ENCODE measurements at places on chromosomes 11 and 22.

DNA sequence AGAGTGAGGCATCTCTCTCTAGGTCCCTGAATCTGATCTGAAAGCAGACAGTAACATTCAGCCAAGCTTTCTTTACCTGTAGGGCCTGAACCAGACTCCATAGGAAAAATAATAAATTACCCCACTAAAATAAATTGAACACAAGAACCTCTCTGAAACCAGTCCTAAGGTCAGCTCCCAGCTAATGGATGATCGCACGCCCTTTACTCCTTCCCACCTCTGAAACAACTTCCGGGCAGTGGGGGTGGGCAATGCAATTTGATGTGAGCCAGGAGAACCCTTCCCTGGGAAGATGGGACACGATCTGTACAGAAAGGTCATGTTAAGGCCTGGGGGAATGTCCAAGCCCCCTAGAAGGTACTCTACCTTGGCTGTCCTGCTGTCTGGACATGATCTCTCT, 71.2 kb downstream of the MICAL3 start:
- DNase-seq, result no peak

DNA sequence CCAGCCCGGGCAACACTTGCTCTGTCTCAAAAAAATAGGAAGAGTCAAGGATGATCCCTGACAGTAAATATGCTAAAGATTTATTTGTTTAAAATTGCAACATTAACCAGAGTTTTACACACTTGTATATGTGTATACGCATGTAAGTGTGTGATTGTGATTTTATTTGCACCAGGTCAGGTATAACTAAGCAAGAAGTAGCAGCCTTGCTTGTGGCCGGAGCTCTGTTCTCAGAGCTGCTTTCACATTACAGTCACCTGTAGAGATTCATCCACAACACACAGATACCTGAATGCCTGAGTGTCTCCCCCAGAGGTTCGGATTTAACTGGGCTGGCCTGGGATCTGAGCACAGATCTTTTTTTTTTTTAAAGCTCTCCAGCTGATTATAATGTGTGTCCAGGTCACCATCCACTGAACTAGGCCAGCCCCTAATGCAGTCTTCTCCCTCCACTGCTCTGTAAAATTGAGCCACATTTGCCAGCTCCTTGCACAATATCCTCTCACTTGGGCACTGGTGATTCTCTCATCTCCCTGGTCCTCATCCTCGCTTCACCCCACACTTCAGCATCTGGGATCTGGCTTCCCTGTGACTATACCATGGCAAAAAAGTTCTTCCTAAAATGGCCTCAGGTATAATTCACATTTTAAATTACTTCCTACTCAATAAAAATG, 48.3 kb downstream of the LIF start:
- DNase-seq, result no peak

GRCh38 chr11:103939694-103940093, 96.7 kb upstream of the DDI1 start:
- no peak for DNase-seq

- no peak for DNase-seq
Observed at GRCh38 chr11:110564676-110565356, 135.1 kb downstream of the FDX1 start.

GRCh38 chr22:47623763-47624148, 861.3 kb downstream of the TBC1D22A start:
- no peak for DNase-seq

DNA sequence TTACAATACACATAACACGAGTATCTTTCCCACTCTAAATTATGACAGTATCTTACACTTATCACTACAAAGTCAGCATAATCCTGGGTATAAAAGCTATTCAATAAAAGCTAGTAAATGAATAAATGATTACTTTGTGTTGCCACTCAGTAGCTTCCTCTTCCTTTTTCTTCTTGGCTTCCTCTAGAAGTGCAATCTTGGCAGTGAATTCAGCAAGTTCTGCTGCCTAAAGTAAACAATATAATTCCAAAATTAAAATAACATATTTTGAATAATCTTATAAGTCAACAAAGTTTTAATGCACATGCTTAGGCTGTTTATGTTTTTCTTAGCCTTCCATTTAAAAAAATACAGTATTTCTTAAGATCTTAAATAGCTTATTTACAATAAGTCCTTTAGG, 60.4 kb downstream of the RDX start:
- no peak for DNase-seq

DNA sequence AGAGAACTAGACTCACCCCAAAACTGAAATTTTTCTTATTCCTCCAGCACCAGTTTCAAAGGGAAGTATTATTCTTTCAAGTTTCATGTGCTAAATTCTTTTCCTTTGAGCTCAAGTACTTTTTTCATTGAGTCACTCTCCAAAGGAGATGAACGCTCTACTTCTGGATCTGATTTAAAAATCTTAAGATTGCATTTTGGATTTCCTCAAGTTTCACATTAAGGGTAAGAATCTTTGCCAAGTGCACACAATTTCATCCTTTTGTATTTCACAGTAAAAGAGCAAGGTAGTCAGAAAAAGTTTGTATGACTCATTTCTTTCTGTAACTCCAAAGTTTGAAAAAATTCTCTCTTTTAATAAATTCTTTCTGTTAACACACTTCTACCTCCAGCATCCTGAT, 435.5 kb downstream of the RAB38 start:
- DNase-seq, result no peak

DNA sequence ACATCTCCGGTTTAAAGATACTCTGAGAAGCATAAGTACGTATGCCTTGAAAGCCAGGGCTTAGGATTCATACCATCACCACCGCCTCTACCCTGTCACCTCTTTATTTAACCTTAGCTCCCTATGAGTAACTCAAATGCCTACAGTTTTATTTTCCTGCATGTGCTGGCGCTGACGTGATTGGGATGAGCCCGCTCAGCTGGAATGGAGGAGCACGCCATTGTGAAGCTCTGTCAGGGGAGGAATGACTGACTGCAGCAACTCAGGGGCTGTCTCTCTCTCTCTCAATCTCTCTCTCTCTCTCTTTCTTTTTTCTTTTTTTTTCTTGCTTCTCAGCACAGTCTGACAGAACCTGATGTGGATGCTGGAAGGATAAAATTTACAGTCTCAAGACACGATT, 12.4 kb downstream of the CAVIN3 start:
- DNase-seq, result no peak

DNA sequence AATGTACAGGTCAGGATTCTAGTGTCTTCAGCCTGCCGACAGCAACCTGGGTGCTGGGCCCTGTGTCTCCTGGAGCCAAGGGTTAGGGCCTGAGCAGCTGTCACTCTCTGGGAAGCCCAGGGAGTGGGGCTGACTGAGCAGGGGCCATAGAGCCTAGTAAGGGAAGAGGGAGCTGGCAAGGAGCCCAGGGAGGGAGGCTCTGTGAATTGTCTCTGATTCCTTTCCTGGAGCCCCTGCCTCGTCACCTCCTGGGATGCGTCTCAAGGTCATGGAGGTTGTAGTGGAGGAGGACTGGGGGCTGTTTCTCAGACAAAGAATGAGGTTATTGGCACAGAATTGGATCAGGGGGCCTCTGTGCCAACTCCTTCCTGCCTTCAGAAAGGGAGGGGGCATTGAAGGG, 11.8 kb downstream of the SOX10 start:
- DNase-seq, result no peak

DNA sequence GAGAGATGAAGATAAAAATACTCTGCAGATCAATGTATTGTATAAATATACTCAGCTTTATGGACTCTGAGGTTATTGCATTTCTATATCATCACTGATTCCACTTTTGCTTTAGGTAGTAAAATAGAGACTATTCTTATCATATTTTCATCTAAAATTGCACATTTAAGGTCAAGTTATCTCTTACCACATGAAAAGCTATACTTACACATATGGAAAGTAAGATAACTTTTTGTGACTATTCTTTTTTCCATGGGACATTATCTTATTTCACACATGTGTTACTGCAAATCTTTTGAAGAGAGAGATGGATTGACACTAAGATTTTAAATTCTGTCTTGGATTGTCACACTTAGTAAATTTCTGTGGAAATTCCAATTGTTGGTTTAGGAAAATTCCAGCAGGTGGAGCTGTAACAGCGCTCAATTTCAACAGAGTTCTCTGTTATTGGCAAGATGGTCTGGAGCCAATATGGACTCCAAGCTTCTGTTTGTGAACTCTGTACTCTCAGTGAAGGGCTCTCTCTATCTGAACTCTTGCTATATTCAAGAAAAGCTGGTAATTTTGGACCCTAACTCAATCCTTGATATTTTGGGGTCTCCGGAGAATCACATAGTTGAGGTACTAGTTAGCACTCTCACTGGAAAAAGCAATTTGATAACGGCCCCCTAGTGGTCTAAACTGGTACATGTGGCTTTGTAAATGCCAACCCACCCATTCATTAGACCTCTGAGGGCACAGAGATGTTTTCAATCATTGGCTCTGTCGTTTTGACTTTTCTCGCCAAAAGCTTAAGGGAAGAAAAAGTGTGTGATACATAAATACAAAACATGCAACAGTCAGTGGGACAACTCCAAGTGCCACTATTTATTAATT, 429.7 kb downstream of the ETS1 start:
- no peak for DNase-seq

- DNase-seq, result no peak
Observed at GRCh38 chr11:854601-855329, 12.1 kb downstream of the TSPAN4 start.

DNA sequence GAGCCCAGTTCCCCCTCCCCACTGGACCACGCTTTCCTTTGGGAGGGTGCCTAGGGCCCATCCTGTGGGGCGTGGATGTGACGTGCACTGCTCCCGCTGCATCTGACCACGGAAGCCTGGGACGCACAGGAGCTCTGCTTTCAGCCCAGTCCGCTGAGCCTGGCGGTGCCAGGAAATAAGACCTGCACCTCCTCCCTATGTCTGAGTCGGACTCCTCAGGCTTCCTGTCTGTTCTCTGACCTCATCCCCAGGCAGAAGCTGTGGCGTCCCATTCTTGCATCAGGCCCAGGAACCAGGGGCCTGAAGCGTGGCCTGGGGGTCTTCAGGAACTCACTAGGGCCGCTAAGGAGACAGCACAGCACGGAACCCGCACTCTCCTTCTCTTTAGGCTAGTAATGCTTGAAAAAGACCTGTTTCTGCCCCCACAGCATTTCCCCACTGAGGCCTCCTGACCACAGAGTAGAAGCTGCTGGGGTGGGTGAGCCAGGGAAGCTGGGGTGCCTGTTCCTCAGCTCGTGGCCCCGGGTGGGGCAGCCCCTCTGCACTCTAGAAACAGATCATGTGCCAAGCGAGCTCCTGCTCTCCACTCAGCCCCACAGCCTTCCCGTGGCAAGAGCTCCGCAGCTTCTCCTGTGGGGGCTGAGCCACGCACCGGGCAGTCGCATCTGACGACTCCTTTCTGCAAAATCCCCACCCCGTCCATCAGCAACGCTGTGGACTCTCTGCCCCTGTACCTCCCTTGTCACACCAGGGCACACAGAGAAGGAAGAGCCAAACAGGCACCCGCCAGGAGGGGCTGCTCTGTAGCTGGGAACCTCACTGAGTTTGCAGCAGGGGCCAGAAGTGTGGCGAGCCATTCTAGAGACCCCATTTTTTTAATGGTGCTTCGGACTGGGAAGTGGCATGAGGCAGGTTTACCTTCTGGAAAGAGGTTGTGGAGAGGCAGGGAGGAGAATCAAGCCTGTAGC, 22.6 kb downstream of the MOV10L1 start:
- no peak for DNase-seq

GRCh38 chr22:49323751-49324415, 503.8 kb downstream of the BRD1 start:
- no peak for DNase-seq
